ENCODE measurements at places on chromosomes 13 and 19.

GRCh38 chr19:58001895-58002369, 688 bp downstream of the ZNF606 start:
- DNase-seq: no peak

DNA sequence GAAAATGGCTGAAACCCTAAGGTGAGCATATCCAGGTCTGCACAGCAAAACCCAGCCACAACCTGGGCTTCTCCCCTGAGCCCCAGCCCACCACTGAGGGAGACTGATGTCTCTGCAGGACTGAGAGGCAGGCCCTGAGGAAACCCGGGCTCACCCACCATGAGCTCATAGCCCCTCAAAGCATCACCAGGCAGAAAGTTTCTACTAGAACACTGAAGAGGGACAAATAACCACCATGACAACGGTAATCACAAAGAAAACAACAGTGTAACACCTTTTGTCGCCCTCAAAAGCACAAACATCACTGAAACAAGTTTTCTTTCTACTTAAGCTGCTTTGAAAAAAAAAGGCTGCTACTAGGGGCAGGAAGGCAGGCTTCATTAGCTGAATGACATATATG, 29.8 kb downstream of the TSHZ3 start:
- DNase-seq: no peak

DNA sequence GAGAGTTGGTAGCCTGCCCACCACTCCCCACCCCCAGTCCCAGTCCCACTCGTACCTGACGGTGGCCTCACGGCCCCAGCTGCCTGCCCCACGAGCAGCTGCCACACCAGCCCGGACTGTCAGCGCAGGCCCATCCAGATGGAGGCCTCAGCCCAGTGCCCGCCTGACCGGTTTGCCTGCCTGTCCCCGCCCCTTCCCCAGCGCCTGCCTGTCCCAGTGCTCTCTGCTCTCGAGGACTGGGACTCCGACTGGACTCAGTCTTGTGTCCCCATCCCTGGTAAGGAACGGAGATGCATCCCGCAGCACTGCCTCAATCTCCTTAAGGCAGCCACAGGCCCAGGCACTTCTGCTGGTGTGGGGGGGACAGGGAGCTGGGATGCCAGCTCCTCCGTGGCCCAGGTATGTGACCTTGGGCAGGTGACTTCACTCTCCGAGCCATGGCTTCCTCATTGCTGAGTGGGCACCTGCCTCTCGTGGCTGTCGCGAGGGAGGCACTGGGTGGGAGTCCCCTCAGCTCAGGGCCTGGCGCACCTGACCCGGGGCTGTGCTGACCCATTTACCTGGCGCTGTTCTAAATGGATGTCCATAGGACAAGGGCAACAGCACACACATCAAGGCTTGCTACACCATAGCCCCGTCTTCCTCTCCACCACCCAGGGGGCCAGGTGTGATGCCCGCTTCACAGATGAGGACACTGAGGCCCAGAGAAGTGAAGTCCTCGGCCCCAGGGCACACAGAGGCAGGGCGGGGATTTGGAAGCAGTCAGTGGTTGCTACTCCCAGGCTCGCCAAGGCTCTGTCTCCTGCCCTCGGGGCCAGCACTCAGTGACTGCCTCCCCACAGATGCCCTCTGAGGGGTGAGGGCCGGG, at the start of gene NKPD1:
Gene NKPD1, minus strand, starts transcription at position 113 of the 868 bp plus-strand sequence. CDS start 832 bp downstream, outside the sequence.
- no peak for DNase-seq

DNA sequence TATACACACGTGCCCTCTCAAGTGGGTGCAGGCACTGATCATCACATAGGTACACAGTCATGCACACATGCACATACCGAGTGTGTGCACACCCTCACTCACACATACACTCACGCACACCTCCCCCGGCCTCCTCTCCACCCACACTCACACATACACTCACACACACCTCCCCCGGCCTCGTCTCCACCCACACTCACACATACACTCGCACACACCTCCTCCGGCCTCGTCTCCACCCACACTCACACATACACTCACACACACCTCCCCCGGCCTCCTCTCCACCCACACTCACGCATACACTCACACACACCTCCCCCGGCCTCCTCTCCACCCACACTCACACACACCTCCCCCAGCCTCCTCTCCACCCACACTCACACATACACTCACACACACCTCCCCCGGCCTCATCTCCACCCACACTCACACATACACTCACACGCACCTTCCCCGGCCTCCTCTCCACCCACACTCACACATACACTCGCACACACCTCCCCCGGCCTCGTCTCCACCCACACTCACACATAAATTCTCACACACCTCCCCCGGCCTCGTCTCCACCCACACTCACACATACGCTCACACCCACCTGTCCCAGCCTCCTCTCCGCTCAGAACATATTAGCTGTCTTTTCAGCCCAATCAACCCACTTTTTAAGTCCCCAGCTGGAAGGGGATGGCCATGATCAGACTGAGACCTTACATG, 105.2 kb upstream of the VSTM2B start:
- no peak for DNase-seq

DNA sequence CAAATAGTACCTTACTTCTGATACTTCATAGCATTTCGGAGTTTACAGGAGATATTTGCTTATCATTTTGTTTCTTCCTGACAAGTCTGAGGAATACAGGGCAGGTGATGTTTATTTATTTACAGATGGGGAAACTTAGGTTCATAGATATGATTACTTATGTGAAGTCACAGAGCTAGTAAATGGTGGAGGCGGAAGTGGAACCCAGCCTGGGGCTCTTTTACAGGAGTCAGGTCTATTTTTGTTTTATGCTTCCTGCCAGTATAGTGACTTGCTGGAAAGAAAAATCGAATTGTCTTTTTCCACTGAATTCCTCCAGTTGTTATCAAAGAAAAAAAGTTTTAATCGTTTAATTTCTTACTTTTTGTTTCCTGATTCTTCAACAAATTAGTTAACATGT, 66.5 kb downstream of the DGKH start:
- DNase-seq: no peak

GRCh38 chr13:49400755-49401659, 42.9 kb downstream of the CAB39L start:
- DNase-seq: no peak

- DNase-seq: no peak
Observed at GRCh38 chr13:27168086-27168485, 3.5 kb downstream of the USP12 start.
